T47D (cell line): ENCODE measurements at places on chromosomes 1 and 21.
A peak's percentile ranks its signal among the peaks of the same experiment; 100 is the strongest.

DNA sequence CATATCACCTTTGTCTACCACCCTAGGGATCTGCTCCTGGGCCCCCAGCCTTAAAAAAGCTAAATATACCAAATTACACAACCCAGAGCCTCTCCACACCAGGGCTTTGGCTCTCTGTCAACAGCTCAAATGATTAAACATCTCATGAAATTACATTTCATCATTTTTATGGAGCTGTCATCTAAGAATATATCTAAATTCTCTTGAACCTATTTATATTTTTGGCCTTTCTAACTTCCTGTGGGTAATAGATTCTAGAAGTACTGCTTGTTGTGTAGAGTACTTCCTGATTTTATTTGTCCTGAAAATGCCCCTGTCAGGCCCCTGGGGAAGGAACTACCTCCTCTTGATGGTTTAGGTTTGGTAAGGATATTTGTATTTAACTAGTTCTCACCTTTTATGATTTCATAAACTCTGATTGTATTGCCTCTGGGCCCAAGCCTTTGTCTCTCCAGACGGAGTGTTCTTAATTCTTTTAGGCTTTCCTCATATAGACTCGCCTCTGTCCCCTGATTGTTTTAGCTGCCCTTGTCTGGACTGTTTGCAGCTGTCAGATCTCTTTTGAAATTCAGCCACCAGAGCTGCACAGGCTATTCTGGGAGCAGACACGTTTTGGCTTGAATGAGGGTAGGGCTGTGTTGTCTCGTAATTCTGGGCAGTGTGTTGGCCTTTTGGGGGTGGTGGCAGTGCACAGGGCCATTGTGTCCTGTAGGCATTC, 16.6 kb downstream of the MYOG start:
- no peak for DNase-seq

GRCh38 chr1:210770396-210770984, 363.5 kb downstream of the KCNH1 start:
- DNase-seq: no peak

DNA sequence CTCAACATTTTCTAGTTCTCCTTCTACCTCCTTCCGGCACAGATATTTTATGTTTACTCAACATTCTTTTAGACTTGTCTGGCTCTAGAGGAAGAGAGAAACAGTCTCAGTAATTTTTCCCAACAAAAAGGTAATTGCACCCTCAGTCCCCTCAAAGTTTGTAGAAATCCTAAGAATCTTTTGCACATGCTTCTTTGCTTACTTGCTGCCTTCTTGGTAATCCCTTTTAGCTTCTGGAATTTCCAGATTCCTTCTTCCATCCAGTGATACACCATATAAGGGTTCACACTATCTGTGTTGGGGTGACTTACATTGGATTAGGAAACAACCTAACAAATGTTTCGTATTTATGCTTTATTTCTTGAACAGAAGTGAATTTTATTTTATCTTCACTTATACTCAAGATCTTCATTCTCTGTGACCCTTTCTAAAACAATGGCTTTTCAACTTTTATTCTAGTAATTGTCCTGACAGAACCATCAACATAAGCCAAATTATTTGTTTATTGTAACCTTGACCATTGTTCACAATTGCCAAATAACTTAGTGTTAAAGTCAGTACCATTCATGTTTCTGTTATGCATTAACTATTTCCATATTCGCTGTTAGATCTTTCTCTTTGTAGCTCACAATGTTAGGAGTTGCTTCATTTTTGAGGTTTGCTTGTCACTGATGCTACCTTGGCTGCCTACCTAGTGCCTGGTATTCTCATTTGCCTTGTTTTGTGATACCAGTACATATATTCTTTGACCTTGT, 238.1 kb downstream of the HMCN1 start:
- no peak for DNase-seq

DNA sequence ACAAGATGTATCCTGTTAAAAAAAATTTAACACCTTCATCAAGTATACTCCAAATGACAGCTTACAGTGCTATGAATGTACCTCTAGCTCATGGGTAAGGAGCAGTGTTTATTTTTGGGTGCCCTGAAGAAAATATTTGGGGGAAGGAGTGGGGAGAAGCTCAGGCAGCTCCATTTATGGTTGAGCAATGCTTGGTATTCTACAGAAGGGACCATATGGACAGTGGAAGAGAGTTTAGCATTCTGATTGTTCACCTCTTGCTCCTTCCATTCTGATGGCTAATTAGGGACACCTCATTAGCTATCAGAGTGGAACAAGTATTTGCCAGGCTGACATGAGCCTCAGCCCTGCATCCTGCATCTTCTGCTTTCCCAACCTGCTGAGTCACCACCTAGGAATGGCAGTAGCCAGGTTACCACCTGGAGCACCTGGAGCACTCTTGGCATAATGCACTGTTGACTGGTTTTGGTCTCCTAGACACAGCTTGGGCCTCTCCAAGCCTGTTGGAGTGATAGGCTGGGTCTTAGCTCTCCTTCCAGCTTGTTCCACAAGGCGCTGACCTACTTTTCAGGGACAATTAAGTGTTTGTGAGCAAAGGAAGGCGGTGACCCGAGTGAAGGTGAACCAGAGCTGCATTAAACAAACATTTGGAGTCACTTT, 62.0 kb upstream of the MACF1 start:
- DNase-seq: peak; percentile 83

DNA sequence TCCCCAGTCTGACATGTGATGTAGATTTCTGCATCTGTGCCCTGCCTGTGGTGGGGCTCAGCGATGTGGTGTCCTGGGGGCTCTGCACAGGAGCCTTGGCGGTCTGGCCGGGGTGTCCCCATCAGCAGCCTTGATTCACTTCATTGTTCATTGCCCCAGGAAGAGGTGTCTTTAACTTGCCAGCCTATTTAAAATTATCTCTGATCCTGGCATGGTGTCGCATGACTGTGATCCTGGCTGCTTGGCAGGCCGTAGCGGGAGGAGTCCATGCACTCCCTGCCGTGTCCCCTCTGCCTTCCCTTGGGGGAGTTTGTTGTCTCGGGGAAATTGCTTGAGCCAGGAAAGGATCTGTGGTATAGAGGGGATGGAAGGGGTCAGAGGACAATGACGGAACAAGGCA, 59.9 kb downstream of the TRIM11 start:
- DNase-seq: no peak

GRCh38 chr21:28805885-28806284, 186.8 kb downstream of the LTN1 start:
- DNase-seq: no peak

- no peak for DNase-seq
Measured at GRCh38 chr1:7688659-7689058, 82.4 kb upstream of the VAMP3 start.

GRCh38 chr1:197439708-197440280, 171.7 kb downstream of the CRB1 start:
- no peak for DNase-seq

GRCh38 chr1:18554597-18554996, 73.9 kb downstream of the KLHDC7A start:
- peak; percentile 50 for DNase-seq

DNA sequence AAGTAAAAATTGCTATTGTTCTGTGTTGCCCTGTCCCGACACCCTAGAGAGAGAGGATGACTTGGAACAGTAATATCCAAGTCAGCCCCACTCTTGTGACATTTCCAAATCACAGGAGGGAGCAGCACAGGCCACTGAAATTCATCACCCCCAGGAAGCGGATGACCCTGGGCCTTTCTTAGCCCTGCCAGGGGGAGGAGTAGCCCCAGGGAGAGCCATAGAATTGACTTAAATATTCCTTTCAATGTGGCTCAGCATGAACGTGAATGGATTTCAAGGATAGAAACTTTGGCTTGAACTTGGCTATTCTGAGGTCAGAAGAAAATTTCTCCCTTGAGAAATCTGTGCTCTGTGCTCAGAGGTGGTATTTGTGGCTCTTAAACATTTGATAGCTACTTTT, 80.6 kb downstream of the CENPF start:
- no peak for DNase-seq

GRCh38 chr21:43880111-43880985, 15.3 kb downstream of the AGPAT3 start:
- peak; percentile 30 for DNase-seq

DNA sequence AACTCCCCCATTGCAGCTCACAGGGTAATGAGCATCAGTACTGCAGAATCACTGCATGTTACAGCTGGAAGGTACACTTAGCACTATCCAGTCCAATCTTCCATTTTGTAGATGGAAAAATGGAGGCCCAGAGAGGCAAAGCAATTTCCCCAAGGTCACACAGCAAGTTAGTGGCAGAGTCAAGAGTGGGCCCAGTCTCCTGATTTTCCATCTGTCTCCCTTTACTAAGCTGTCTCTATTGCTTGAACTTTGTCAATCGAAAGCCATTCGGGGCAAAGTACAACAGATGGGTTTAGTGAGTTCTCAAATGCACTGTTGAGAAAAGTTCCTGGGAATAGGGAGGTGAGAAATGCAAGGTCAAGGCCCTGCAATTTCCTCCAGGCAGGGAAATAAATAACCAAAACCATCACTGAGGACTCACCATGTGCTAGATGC, 50.4 kb upstream of the IFFO2 start:
- DNase-seq: no peak

DNA sequence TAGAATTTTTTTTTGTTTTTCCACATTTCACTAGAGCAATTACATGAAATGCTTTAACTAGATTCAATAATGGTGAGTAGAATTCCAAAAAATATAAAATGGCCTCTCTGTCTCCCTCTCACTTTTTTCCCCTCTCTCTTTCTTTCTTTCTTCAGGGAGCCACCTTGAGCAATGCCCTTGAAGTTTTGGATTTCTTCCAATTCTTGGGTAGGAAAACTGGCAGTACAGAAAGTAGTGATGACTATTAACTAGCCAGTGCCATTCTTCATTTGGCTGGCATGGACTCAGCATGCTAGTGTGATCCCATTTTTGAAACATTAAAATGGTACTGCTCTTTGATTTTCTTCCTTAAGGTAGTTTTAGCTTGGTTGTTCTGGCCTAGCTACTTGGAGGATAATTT, 4.5 kb upstream of the FNBP1L start:
- no peak for DNase-seq

DNA sequence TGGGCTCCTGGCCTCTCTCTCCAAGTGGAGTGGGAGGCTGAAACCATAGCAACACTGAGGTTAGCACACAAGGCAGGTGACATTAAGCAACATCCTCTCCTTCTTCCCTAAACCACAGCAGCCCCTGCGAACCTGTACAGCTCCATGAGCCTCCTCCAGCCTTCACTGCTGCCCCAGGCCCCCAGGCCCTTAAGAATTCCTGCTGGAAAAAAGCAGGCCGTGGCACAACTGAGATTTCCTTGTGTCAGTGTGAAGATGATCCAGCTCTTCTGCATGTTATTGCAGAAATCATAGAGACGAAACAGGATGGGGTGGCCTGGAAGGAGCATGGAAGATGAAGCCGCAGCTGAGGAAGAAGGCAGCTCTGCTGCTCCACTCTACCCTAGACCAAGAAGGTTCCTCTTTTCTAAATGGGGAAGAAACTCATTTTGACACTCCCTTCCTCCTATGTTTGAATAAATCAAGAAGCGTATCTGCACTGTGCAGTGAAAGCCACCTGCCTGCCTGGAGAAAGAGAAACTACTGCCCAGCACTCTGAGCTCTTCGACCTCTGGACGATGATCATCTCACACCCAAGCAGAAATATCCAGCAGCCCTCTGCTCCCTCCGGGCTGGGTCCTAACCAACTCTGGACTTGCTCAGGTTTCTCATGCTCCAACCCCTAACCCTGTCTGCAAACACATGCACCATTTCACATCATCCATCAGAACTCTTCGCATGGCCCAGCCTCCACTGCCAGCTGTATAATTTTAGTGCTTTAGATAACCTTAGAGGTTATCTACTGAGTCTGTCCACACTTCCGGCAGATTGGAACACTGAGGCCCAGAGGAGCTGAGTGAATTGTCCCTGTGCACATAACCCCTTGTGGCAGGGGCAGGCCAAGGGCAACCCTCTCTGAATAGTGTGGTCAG, 20.7 kb downstream of the SH3BP5L start:
- DNase-seq: no peak

- DNase-seq: no peak
Measured at GRCh38 chr1:46302641-46303037, 777 bp downstream of the LRRC41 start.

GRCh38 chr1:213381572-213382084, 330.6 kb downstream of the RPS6KC1 start:
- DNase-seq: peak; percentile 19

DNA sequence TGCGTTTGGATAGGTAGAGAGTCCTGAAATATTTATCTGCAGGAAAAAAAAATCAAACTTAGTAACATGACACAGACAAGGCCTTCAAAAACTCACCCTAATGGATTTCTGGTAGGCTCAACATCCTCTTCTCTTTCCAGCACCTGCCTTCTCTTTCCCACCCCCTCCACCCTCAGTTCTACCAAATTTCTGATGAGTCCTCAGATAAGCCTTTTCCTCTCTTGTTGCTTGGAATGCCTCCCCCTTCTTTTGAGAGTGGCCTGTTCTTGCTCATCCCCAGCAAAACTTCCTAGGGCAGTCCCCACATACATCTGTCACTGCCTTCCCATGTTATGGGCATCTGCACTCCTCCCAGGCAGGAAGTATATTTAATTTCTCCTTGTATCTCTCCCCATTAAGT, 7.6 kb upstream of the LBR start:
- no peak for DNase-seq

DNA sequence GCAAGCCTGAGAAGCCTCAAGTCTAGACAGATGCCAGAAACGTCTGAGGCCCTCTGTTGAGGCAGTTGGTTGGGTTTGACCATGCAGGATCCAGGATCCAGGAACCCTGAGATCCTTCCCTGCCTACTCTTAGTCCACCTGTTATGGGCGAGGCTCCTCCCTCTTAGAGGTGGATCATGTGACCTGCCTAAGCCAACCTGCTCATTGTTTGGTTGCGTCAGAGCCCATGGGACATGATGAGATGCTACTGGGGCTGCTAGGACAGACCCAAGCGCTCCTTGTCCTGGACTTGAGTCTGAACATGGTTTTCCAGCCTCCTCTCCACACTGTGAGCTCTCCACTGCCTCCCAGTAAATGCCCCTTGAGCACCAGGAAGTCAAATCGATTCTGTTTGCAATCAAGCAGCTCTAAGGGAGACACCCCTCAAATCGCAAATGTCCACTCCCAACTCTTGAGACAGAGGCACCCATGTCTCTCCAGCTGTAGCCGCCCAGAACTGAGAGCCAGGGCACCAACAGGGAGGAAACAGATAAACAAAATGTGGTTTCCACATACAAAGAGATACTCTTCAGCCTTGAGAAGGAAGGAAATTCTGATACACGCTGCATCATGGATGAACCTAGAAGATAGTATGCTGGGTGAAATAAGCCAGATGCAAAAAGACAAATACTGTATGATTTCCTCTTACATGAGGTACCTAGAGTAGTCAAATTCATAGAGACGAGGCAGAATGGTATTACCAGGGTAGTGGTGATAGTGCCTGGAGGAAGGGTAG, 31.7 kb upstream of the WNT4 start:
- DNase-seq: no peak

DNA sequence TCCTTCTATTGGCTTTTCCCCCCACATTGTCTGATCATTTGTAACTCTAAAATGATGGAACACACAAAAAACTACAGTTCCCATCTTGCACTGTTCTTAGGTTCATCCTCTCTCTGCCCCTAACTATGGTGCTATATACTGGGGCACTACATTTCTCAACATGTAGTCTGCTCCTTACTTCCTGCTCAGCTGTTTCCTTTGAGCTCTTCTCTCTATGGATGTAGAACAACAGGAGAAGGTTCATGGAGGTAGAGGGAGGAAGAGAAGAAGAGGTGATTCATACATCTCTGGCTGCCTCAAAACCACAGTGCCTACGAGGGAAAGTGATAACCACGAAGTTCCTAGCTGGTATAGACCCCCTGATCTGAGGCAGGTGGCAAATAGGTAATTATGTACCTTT, 7.0 kb upstream of the C1orf146 start:
- no peak for DNase-seq

- no peak for DNase-seq
Measured at GRCh38 chr1:25599969-25600610, 16.5 kb upstream of the MAN1C1 start.

- no peak for DNase-seq
Measured at GRCh38 chr1:26848941-26849774, 13.8 kb upstream of the SFN start.
